Activated CD8-positive, alpha-beta memory T cell treated with anti-CD3 and anti-CD28 coated beads for 1 hour (primary cell): ENCODE measurements at places on chromosomes 11 and 22.
A peak's percentile ranks its signal among the peaks of the same experiment; 100 is the strongest.

DNA sequence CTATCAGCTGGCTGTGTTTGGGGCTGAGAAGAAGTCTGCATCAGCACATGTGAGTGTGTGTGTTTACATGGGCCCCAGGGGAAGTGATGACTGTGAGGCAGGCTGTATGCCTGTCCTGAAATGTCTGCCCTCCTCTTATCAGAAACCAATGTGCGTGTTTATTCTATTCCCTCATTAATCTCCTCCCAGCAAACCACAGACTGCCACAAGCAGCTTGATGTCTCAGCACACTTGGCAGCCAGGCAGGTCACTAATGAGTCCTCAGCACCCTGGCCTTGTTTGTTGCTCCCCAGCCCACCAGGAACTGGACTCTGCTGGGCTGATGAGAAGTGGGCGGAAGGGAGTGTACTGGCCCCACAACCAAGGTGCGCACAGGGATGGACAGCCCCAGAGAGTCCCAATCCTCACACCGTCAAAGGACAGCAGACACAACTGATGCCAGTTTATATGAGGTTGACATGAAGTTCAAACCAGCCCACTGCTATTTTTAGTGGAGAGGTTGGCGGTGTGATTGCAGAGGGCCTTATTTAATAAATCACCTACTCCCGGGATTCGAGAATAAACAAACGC, 225.8 kb downstream of the ETS1 start:
- no peak for DNase-seq

- no peak for DNase-seq
Measured at GRCh38 chr11:8282631-8283030, 19.0 kb upstream of the LMO1 start.

DNA sequence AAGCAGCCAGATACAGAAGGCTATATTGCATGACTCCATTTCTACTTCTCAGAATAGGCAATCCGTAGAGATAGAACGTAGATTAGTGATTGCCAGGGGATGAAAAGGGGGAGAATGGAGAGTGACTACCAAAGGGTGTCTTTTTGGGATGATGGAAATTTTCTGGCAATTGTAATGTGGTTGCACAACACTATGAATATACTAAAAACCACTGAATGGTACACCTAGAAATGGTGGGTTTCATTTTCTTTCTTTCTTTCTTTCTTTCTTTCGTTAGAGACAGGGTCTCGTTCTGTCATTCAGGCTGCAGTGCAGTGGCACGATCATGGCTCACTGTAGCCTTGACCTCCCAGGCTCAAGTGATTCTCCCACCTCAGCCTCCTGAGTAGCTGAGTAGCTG, 54.4 kb downstream of the BID start:
- no peak for DNase-seq

- DNase-seq = no peak
Measured at GRCh38 chr11:44010789-44011251, 37.0 kb upstream of the ACCSL start.

DNA sequence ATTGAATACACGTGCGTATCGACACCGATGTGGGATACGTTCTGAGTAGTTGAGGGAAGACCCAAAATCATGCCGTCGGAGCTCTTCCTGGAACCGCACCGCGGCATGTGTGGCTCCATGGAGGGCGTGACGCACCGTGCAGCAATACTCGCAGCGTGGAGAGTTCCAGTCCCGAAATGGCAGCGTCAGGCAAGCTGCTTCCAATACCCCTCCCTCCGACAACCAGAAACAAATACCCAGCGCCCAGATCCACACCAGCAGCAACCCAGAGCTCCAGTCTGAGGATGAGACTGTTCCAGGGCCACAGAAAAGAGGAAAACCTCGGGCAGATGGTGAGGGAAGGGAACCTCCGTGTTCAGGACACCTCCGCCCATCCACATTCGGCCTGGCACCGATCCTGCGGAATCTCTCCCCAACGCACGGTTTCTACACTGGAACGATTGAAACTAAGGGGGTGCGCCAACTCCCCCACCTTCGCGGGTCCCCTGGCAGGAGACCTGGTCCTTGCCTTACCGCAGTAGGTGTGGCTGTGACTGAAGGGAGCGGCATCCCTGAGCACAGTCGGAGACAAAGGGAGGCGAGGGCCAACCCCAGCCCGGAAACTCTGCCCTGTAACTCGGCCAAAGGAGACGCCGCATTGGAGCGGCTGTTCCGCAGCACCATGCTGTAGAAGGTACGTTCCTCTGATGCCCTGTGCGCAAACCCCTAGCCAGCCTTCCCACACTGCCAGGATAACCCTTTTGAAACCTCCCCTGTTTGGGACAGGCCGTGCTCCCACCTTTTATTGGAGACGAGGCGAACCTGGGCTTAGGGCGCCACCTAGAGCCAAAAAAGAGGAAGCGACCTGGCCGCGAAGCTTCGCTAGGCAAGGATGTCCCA, 28.2 kb downstream of the DBX1 start:
- DNase-seq = no peak

GRCh38 chr11:119445850-119446249, 22.9 kb upstream of the THY1 start:
- DNase-seq = no peak

DNA sequence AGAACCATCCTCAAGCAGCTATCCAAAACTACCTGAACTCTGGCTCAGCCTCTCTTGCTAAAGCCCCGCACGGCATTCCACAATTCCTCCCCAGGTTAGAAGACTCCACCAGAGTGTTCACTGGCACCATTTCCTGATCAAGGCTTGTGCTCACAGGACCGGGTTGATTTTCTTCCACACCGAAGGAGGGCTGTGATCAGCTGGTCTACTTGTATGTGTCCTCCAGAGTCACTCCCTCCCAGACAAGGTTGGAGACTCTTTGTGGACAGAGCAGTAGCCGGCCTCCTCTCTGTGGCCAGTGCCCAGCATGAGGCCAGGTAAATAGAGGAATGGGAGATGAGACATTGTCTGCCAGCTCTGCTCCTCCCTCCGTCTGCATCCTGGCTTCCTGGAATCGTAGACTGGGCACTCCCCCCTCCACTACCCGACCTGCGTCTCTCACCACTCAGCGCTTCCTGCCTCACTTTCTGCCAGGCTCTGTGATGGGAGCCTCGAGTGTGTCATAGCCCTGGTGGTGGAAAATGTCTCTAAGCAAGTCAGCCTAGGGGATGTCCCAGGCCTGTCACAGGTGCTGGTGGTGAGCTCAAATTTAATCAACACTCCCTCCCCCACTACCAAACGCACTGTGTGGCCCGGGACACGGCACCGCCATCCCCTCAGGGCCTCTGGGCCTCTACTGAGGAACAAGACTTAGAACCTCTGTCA, 12.5 kb upstream of the TMPRSS6 start:
- DNase-seq = peak; percentile 88

GRCh38 chr22:22111267-22111751, 128.7 kb upstream of the TOP3B start:
- DNase-seq = no peak

- no peak for DNase-seq
Measured at GRCh38 chr22:28521451-28521850, 158.2 kb downstream of the TTC28 start.

DNA sequence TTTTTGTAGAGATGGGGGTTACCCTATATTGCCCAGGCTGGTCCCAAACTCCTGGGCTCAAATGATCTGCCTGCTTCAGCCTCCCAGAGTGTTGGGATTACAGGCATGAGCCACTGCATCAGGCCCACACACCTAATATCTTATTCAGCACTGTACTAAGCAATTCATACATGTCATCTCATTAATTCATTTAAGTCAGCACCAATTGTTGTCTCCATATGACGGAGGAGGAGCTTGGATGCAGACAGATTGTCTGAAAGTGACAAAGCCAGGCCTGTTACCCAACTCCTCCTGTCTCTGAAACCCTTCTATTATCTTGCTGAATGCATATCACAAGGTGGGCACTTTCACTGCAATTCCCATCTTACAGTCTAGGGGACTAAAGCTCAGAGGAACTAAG, 57.5 kb upstream of the ALX4 start:
- no peak for DNase-seq

DNA sequence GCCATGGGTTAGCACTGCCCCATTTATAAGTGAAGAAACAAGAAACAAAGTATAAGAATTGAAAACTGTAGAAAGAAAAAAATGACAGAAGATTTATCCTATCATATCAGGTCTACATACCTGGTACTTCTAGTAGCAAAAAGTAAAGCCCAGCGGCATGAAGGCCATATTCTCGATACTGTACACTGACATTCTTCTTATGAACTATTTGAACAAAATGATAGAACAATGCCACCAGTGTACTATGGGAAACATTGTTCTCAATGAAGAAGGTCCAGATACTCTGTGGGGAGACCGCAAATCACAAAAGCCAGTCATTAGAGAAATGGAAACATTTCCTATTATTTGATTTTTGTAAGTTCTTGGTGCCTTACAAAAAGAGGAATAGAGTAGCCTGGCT, 7.0 kb downstream of the NCAPD3 start:
- no peak for DNase-seq

DNA sequence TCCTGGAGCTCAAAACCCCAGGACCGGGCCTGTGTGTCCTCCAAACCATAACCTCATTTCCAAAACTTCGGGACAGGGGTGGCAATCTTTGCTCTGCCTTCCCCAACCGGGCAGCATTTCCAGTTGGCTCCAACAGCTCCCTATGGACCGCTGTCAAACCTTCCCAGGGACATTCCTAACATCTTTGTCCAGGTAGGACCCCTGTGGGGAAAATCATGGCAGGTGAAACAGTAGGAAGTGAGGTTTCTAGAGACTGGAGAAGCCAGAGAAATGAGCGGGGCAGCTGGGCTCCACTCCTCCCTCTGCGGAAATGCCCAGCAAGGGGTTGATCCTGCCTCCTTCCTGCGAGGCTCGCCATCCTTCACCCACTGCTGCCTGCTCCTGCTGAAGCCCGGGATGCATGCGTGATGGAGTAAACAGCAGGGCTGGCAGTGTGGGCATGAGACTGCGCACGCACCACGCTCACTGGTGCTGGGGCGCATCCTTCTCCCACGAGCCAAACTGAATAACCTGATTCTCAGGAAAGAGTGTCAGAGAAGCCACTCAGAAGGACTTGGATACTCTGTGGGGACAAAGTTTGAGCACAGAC, 136.4 kb downstream of the BUD13 start:
- DNase-seq = no peak

DNA sequence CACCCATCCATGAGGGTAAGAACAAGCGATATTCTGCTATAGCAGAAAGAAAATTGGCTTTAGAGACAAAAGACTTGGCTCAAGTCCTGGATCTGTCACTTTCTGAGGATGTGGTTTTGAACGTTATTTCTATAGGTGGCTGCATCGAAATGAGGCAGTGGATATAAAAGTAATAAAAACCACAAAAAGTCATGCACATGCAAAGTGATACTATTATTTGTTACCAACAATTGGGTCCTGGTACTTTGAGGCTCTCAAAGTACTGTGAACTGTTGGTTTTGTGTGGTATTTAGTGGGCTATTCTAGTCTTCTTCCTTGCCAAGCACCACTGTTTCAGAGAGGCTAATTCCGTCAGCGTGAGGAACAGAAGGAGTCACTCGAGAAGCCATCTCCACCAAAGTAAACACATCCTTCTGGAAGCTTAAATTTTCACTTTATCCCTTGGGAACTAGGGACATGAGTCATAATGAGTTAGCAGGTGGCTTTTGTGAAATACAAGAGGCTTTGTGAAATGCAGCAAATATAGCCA, 13.1 kb downstream of the UBASH3B start:
- no peak for DNase-seq

DNA sequence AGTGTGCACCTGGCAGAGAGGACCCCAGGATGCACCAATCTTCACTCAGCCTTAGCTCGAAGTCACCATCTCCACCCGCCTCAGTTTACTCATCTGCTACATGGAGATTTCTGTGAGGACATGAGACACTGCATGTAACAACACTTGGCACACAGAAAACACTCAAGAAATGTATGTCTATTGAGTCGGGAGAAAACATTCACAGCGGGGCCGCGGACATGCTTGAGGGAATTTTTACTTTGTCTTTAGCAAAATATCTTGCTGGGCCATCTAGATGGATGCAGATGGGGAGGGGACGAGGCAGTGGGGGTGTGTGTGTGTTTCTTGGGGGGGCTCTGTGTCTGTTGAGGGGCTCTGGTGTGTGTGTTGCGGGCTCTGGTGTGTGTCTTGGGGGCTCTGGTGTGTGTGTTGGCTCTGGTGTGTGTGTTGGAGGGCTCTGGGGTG, 28.4 kb upstream of the RFPL3 start:
- no peak for DNase-seq

GRCh38 chr11:44989831-44990566, 39.3 kb upstream of the TP53I11 start:
- DNase-seq = no peak

DNA sequence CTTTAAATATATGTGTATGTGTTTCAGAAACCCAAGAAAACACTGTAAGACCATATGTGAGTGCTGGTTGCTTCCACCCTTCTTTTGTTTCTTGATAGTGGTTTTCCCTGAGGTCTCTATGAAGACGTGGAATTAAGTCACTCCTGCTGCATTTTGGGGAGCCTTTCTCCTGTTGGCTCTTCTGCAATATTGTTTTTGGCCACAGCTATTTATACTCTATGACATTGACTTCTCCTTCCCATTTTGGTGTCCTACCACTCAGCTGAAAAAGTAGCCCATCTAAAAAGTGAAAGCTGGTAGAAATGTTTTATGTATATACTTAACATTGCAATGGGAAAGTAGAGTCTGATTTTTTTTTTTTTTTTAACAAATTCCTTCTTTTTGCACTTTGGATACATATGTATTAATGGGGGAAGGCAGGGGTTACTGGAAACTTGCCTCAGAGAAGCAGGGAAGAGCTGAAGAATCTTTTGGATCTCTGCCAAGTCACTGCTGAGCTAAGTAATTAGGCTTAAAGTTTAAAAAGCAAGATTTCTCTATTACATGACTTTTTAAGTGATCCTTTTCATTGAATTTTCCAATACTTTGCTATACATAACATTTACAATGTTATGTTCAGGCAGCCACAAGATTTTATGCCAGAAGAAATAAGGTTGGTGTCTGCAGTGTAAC, 1.8 kb downstream of the TTC17 start:
- no peak for DNase-seq

DNA sequence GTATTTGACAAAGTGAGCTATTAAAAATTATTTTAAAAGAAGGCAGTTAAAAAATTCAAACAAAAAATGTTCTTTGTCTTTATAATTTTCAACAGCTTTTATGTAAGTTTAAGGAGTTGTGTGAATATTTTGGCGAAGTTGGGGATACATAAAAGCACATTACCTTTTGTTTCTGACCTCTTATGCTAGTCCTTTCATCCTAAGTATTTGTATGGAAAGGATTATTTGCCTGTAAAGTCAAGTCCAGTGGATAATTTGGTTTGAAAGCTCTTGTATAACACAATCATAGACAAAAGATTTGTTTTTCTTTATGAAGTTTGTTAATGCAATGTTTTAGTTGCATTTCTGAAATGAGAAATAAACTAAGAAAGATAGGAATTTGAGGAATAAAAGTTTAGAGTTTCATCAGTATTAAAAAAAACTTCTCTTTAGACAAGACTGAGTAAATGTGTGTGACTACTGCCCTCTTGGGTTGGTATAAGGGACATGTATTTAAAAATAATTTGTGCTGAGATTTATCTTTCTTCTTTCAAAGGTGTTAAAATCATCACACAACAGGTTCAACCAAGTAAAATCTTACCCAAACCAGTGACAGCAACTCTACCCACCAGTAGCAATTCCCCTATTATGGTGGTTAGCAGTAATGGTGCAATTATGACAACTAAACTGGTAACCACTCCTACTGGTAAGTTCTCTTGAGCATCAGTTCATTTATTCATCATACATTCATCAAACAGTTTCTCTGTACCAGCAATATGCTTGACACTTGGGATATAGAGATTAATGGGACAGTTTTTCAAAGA, 68.2 kb downstream of the EMSY start:
- no peak for DNase-seq
